ENCODE measurements at places on chromosomes 16 and 17.

- no peak for DNase-seq
Measured at GRCh38 chr16:67105881-67106280, 3.9 kb upstream of the PHAF1 start.

GRCh38 chr17:48497103-48497502 lies 33.7 kb downstream of the HOXB1 start:
- DNase-seq = no peak

DNA sequence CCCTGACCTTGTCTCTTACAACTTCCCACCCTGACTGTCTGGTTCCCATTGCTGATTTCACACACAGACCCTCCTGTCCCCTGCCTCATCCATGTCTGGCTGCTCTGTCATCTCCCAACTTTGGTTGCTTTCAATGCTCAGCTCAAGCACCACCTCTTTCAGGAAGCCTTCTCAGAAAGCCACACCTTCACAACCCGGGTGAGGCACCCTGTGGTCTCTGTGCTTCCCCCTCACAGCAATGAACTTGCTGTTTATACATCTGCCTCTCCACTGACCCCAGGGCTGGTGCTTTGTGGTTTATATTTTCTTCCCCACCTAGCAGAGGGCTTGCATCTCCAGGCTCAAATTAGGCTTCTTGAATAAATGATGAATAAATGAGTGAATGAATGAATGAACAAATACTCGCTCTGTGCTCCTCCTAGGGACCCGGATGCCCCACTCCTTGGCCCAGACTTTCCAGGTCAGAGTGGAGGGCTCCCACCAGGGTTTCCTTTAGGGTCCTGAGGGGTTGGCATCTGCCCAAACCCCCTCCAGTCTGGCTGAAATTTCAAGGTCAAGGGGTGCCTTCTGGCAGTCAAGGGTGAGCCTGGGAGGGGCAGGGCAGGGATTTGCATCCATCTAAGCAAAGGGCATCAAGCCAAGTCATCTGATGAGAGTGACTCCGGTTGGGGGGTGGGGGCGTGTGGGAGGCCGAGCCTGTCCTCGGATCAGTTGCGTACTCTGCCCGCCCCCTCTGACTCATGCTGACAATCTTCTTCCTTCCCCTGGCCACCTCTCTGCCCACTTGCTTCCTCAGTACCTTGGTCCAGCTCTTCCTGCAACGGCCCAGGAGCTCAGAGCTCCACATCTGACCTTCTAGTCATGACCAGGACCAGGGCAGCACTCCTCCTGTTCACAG lies at the start of gene ITGAX:
Gene ITGAX (plus strand): TSS at position 783 of the 898 bp plus-strand sequence. CDS start 79 bp downstream, at position 862.
- no peak for DNase-seq

DNA sequence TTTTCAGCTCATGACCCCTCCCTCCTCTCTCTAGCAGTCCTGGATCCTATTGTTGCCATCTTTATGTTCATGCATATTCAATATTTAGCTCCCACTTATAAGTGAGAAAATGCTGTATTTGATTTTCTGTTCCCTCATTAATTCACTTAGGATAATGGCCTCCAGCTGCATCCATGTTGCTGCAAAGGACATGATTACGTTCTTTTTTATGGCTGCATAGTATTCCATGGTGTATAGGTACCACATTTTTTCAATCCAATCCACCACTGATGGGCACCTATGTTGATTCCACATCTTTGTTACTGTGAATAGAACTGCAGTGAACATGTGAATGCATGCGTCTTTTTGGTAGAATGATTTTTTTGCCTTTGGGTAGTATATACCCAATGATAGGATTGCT lies 188.4 kb downstream of the FOXL1 start:
- no peak for DNase-seq

- no peak for DNase-seq
Measured at GRCh38 chr16:73858326-73858725, 438.3 kb upstream of the PSMD7 start.

- DNase-seq = no peak
Measured at GRCh38 chr16:28298511-28298878, 6.2 kb downstream of the SBK1 start.

- DNase-seq = no peak
Measured at GRCh38 chr17:18278867-18279266, 18.4 kb downstream of the MIEF2 start.

- DNase-seq = no peak
Measured at GRCh38 chr16:49338611-49339265, 34.9 kb upstream of the C16orf78 start.

DNA sequence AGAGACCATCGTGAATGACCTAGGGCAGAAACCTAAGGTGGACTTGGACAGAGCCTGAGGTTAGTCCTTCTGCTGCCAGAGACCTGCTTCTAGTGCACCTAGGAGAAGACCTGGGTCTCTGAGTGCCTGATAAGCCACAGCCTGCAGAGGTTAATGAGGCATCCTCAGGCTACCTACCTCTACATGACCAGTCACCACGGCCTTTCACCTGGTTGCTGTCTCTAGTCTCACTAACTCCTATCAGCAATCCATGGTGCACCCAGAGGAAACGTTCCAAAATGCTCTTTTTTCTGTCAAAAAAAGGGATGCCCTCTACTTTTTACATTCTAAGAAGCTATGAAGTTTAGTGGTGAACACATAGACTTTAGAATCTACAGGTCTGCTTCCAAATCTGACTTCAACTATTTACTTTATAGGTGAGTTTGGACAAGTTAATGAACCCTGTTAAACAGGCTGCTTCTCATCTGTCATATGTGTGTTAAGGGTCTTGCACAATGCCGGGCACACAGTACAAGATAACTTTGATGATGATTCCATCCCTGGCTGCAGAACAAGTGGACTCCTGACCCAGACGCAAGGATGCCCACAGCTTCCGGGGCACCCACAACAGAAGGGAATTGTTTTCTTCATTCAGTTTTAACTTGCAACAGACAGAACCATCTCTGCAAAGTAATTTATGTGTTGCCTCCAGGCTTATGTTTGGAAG lies 469.9 kb upstream of the CDH5 start:
- no peak for DNase-seq

DNA sequence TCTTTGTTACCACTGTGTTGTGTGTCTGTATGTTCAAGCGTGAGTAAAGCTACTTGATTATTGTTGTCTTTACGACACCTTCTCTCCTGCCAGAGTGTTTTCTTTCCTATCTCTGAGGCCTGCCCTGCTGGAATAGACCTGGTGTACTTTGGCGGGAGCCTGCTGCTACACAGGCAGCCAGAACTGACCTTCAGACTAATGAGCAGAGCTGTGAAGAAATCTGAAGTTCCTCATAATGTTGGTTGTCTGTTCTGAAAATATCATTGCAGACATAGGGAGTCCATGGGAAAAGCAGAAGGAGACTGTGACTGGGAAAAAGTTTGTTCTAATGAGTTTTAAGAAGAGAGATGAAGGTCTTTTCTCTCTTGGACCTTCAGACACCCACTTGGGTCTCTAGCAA lies 9.8 kb downstream of the RHOT1 start:
- no peak for DNase-seq

DNA sequence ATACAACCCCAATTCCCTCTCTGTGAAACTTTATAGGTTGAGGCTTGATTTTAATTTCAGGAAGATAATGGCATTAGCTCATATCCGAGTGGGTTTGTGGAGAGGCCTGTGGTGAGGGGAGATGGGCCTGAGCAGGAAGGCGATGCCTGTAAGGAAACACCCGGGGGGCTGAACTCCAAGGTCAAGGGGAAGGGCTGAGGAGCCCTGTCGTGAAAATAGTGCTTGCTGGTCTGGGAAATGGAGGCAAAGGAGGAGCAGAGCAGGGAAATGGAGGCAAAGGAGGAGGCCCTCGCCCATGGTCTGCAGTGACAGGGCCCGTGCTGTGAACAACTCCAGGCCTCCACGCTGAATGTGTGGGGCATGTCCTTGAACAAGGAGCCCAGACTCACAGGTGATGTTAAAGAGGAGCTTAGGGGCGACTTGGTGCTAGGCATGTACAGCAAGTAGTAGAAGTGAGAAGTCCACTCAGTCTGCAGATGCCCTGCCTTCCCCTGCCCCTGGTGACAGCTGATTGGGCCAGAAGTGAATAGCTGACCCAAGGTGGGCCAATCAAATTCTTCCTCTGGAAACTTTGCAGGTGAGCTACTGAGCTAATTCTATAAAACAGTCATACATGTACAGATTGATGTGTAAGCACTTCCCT lies 38.1 kb downstream of the MRPS23 start:
- no peak for DNase-seq

DNA sequence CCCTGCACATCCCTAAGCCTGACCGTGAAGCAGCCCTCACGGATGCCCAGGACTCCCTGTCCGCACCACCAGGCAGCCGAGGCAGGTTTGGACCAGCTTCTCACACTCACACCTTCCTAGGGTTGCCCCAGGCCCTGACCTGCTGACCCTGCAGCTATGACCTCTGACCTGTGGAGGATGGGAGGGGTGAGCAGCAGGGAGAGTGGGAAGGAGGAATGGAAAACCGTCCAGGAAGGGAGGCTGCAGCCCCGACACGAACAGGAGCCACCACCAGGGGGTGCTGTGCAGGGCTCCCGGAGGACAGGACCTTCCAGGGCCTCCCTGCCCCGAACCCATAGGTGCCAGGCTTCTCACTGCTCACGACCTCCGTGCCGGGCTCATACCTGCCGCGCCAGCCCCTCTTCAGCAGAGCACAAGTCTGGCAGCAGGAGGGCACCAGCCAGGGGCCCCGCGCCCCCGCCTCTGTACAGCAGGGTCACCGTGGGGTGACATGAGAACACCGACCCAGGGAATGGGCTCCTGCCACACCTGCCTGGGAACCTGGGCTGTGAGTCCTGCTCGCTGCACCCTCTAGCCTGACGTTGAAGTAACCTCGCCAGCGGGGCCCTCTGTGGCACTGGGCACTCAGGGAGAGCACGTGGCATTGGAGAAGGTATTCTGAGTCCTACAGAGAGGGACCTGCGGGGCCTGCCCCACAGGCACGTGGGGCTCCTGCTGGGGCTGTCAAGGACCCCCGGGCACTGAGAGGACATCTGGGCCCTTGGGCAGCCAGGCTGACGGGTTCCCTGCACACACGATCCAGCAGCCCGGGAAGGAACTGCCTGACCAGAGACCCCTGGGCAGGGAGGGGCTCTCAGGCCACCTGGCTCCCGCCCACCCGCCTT lies 37.6 kb downstream of the CTU2 start:
- DNase-seq = peak; percentile 90

GRCh38 chr17:64094412-64094811 lies 35.5 kb downstream of the ERN1 start:
- DNase-seq = no peak

DNA sequence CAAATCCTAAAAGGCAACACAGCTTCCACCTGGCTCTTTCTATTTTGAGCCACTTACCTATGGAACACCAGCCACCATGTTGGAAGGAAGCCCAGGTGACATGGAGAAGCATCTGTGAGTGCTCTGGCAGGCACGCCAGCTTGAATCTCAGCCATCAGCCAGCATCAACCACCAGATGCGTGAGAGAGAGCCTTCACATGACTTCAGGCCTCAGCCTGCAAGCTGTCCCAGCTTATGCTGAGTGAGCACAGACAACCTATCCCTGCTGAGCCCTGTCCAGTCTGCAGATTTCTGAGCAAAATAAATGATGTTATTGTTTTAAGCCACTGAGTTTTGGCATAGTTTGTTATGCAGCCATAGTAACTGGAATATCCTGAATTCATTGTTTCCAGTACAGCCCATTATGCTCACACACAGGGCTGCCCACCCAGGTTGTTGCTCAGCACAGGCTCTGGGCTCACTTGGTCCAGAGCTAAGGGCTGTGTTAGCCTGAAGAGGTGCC lies 35.1 kb downstream of the TMEM238L start:
- DNase-seq = no peak

GRCh38 chr17:81471818-81472456 lies 40.7 kb downstream of the ACTG1 start:
- peak; percentile 49 for DNase-seq
